Cortex of kidney (tissue), 1 donor: ENCODE measurements at places on chromosomes 4 and X.

DNA sequence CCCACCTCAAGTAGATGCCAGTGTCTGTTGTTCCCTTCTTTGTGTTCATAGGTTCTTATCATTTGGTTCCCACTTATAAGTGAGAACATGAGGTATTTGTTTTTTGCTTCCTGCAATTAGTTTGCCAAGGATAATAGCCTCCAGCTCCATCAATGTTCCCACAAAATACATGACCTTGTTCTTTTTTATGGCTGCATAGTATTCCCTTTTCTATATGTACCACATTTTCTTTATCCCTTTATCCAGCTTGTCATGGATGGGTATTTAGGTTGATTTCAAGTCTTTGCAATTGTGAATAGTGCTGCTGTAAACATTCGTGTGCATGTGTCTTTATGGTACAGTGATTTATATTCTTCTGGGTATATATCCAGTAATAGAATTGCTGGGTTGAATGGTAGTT, 138.4 kb downstream of the GLRA3 start:
- DNase-seq = no peak

GRCh38 chrX:154020536-154021115, 924 bp upstream of the IRAK1 start:
- no peak for DNase-seq

DNA sequence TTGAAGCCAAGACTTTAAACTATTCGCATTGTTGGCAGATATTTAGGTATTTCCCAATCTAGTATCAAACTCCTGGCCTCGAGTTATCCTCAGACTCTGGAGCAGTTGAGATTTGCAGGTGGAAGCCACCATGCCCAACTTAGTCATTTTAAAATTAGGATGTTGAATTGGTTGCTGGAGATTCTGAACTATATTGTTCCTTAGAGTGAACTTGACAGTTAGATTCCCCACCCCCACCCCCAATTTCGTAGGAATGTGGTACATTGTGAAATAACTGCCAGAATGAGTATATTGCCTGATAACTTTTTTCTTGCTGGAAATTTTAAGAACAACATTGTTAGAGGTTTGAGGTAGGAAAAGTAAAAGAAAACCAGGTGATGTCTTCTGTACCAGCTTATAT, 2.3 kb downstream of the NOCT start:
- no peak for DNase-seq

GRCh38 chr4:12186526-12186925, 757.8 kb upstream of the HS3ST1 start:
- DNase-seq = no peak

DNA sequence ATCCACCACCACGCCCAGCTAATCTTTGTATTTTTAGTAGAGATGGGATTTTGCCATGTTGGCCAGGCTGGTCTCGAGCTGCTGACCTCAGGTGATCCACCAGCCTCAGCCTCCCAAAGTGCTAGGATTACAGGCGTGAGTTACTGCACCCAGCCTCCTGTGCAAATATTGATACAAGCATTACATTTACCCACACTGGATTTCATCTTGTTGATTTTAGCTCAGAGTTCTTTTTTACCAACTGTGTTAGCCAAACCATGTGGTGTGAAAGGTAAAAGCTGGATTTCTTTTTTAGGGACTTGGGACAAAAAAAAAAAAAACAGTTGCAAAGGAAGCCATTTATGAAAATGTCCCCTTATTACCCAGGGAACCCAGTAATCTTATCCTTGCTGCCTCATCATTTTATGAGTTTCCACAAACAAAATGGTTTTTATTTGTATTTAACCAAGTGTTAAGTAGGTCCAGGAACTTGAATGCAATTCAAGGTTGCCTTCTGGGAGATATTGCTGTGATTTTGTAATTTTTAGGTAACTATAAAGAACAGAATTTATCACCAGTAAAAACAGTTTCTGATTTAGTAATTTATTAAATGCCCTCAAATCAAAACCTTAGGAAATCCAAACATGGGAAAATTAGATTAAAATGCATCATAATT, 202.5 kb downstream of the PALLD start:
- DNase-seq = no peak

DNA sequence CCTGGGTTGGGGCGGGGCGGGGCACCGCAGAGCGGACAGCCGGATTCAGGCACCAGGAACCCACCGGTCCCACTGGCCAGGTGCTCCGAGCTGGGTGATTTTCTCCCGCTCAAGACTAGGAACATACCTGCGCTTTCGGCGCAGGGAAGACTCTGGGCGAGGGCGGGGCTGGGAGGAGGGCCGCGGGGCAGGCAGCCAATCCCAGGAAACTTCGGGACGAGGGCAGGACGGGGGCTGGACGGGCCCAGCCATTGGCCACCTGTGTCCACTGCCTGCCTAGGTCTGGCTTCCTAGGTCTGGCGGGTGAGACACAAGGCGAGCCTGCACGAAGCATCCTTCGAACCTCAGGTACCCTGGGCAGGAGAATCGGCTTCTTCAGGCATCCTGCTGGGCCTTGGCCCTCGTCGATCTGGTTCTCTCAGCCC, 274 bp upstream of the ERVMER34-1 start:
- no peak for DNase-seq

DNA sequence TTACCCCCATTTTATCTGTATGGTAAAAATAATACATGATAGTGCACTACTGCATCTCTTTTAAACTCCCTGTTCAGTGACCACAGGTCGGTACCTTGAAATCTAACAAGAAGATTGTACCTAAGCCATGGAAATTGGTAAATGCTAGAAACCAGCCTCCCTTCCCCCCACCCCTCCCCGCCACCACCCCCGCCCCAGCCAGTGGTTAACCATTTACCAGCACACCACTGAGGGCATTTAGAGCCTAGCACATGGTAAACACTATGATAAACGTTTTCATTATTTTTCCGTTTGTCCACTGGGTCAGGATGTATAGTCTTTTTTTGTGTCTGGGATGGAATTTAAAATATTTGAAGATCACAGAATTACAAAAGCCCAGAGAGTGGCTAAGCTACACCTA, 703 bp upstream of the FTSJ1 start:
- no peak for DNase-seq

DNA sequence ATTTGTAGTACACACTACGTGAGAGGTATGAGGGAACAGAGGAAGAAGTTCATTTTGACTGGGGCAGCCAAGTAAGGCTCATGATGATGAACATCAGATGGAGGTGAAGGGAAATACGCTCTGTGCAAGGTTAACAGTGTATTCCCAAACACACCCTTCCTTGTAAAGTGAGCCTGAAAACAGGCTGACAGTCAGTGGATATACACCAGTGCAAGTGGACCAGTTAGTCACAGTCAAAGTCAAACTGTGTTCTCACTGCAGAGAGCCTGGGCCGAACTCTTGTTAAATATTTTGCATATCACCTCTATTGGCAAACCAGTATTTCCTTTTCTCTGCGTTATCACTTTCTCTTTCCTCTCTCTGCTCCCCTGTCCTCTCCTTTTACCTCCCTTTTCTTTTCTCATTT, 23.4 kb upstream of the RHOH start:
- DNase-seq = no peak

DNA sequence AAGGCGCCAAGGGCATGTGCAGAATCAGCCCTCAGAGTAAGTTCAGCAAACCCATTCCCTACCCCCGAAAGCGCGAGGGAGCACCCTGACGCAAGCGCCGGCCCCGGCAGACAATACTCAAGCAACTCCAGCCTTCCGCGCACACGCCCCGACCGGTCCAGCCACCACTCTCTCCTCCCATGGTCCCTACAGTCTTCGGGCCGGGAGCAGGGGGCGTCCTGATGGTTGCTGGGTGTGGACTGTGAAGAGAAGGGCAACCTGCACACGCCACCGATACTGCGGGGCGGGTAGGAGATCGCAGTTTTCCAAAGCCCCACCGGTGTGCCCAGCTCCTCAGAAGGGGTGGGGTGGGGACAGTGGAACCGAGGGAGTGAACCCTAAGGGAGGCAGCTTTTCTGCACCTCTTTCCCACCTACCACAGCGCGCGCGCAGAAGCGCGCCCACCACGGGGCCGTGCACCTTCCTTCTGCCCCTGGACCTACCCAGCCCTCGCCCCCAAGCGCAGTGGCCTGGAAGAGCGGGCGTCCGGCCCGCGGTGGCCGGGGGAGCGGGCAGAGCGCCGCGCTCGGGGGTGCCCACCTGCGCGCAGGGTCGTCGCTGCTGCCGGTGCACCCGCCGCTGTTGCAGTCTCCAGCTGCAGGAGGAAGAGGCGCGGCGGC, 650.2 kb upstream of the DIPK2B start:
- no peak for DNase-seq

DNA sequence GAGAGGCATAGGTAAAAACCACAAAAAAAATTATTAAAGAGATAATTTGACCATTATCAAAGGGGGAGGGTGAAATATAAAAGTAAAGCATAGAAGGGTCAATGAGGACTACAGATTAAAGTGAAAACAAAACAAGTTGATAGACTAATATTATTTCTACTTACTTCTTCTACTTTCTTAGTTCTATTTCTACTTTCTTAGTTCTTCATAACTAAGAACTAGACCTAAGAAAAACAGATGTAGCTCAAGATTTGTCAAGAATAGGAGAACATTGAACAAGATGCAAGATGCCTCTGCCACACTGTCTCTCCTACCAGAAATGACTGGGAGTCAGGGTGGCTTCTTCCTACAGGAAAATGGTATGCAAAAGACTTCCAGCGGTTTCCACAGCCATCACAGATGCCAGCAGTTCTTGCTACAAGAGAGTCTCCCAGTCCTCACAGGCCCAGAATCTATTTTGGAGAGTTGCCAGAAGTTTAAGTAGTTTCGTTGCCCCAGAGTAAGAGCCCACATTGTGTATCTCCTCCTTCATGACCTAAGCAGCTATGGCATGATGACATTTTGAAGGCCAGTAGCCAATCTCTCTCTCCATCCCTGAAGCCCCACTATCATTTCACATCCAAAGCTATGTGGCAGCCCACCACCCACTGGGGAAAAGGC, 42.9 kb upstream of the DDX60 start:
- no peak for DNase-seq

GRCh38 chr4:47368211-47368610, 95.3 kb downstream of the COMMD8 start:
- no peak for DNase-seq

DNA sequence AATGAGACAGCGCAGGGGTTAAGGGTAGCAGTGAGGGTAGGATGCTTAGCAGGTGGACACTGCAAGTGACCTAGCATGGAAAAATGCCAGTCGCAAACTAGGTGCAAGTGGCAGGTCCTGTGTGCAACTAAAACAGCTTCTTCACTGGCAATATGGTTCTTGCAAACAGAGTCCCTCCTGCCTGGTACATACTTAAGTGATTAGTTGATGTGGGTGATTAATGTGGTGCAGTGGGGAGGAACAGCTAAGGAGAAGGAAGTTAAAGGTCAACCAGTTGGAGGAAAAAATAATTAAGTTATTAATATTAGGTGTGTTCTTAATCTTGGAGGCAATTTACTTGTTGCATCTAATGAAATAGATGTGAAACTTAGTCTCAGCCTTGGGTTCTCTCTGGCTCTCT, 121.6 kb upstream of the IGFBP7 start:
- DNase-seq = no peak

DNA sequence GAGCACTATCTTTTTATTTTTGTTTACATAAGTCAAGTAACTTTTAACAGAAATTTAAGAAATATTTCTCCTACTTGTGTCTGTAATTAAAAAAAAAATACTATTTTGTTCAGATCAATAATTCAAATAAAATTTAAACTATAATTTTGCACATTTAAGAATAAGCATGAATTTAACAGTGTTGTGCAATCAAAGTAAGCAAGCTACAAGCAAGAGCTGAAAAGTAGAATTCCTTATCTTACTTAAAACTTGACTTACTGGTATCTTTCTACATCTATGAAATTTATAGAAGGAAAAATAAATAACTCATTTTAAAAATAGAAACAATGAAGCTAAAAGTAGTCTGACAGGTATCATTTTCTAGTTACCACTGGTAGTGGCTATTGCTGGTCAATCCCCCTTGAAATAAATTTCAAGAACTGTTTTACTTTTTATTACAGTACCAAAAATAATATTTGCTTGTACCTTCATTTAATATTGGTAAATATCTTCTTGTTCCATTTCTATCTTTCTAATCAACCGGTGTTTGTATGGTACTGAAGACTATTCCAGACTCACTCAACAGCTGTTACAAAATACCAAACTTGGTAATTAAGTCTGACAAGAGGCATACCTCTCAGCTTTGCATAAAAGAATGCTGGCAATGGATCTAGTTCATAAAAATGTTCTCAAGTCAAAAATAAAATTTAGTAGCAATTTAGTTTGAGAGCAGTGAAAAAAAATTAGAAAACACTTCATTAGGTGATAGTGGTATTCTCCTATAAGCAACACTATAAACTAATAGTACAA, 62.2 kb downstream of the NOCT start:
- DNase-seq = no peak

GRCh38 chr4:65508168-65508567, 162.1 kb downstream of the EPHA5 start:
- DNase-seq = no peak

- no peak for DNase-seq
Observed at GRCh38 chrX:15761564-15762191, 23.6 kb downstream of the CA5B start.

- no peak for DNase-seq
Observed at GRCh38 chr4:184420881-184421416, 53.4 kb downstream of the IRF2 start.

DNA sequence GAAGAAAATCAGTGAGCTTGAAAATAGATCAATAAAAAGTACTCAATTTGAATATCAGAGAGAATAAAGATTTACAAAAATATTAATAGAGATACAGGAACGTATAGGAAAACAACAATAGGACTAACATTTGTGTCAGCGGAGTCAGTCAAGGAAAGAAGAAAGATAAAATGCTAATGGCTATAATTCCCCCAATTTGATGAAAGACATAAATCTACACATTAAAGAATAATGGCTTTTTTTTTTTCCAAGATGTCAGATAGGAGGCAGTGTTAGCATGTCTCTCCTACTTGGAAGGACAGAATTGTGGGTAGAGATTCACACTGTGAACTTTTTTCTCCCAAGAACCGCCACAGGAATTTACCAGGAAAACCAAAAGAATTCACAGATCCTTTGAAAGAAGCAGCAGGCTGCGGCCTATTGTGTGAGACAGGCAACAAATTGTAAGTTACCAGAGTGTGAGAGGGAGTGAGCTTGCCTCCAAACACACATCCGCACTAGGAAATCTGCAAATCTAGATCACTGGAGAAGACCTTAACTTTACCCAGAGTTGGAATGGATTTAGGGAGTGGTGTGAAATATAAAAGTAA, 249.9 kb downstream of the PRDM5 start:
- DNase-seq = no peak

DNA sequence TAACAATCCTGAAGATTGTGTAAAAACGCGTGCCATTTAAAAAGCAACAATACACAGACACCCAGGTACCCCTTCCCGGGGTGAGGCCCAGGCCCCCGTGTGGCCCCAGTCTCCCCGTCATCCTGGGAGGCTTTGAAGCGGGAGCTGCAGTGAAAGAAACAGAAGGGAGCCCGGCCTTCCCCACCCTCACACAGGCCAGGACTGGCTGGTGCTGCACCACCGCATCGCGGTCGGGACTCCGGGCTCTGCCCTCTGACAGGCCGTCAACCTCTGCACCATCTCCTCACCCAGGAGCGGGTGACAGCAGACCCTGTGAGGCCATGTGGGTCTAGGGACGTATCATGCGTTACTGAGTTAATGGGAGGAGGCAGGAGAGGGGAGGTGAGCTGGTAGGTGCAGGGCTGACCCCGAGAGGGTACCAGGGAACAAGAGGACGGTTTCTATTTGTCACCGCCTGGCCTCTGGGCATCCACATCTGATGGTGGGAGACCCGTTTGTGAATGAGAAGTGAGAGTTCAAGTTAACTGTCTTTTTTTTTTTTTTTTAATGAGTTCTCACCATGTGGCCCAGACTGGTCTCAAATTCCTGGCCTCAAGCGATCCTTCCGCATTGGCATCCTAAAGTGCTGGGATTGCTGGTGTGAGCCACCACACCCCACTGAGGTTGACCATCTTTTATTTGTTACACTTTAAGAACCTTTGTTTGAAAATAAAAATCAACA, 27.3 kb downstream of the PIGG start:
- DNase-seq = no peak
